NCI-H1105 treated with DMSO at 0.1 percent for 48 hours (cell line): ENCODE measurements at places on chromosomes 4 and X.

DNA sequence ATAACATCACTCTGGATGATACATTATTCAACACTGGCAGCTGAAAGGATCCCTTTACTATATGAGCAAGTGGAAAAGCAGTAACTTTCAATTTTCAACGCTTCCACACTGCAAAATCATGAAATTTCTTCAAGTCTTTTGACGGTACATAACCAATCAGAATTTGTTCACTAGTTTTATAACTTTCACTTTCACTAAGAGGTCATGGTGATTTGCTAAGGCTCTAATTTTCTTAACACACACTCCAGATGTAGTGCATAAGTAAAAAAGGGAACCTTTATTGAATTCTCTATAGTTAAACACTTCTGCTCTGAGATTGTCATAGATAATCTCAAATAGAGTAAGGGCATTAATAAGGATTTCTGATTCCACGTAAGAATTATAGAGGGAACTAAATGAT lies 4.1 kb downstream of the ARMCX2 start:
- DNase-seq: no peak

GRCh38 chr4:3201718-3202702 lies 46.9 kb upstream of the MSANTD1 start:
- no peak for DNase-seq

GRCh38 chr4:78477276-78477675 lies 74.3 kb upstream of the ANXA3 start:
- no peak for DNase-seq

DNA sequence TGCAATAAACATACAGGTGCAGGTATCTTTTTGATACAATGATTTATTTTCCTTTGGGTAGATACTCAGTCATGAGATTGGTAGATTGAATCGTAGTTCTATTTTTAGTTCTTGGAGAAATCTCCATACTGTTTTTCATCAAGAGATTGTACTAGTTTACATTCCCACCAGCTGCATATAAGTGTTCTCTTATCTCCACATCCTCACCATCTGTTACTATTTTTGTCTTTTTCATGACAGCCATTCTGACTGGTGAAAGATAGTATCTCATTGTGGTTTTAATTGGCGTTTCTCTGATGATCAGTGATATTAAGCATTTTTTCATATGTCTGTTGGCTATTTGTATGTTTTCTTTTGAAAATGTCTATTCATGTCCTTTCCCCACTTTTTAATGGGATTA lies 202.2 kb downstream of the RAPGEF2 start:
- DNase-seq: no peak

- DNase-seq: no peak
Measured at GRCh38 chr4:110540581-110540980, 64.6 kb downstream of the ENPEP start.

- no peak for DNase-seq
Measured at GRCh38 chrX:124594017-124594651, 247.8 kb downstream of the SH2D1A start.

GRCh38 chr4:24930151-24930550 lies 17.3 kb upstream of the CCDC149 start:
- DNase-seq: no peak

DNA sequence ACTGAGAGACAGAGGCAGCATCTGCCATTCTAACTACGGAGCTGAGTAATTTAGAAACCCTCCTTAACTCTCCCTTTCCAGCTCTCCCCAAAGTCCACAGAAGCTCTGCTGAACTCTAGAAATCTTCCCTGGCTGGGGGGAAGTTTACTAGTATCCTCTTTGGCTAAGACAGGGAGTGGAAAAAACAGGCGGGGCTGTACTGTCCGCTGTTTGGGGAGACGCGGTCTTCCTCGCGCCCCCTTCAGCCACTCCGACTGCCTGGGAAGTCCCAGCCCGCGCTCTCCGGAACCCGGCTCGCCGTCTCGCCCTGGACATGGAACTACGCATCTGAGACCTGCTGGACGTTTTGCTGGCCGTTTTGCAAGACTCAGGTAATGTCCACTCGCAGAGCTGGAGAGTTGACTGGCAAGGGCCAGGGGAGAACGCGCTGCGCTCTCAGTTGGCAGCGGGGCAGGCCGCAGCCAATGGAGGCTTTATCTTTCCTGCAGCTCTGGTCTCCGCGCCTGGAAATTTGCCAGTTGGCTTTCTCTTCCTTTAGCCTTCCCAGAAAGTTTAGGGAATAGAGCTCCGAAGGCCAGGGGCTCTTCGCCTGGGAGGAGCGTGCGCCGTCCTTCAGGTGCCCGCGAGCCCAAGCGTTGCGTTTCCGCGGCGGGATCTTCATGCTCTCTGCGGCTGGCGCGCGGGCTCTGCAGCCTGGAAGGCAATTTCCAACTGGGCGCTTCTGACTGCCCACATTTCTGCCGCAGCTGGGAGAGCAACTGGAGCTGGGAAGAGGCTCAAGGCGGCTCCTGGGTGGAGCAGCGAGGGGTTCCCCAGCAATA lies 892 bp downstream of the IL1RAPL2 start:
- peak; percentile 46 for DNase-seq

DNA sequence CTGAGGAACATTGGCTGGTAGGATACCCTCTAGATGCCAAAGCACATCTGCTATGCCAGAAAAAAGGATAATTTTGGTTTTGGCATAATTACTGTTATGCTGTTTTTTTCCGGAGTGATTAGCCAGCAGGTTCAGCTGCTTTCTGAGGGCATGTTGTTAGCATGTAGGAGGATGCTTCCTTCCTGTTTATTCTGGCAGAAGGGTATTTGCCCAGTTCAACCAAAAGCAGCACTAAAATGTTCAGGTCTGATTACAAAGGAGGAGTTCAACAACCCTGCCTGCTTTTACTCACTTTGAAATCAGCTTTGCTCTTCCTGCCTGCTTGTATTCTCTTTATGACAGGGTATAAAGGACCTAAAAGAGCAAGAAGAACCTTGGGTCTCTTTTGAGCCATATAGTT lies 21.9 kb downstream of the ERCC6L start:
- DNase-seq: no peak

DNA sequence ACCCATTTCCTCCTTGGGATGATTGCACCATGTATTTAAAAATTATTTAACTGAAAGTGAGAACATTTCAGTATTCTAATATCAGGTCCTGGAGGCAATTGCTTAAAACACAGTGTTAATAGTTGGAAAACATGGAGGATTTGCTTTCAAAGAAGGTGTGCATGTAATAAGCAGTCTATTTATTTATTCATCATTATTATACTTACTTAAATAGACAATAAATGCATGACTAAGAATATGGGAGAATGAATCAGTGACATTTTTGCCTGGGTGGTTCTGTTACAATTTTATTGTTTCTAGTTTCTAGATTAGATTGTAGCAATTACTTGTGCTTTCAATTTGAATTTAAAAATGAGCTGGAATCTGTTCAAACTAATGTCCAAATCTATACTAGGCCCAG lies 145.5 kb downstream of the AREG start:
- DNase-seq: no peak

DNA sequence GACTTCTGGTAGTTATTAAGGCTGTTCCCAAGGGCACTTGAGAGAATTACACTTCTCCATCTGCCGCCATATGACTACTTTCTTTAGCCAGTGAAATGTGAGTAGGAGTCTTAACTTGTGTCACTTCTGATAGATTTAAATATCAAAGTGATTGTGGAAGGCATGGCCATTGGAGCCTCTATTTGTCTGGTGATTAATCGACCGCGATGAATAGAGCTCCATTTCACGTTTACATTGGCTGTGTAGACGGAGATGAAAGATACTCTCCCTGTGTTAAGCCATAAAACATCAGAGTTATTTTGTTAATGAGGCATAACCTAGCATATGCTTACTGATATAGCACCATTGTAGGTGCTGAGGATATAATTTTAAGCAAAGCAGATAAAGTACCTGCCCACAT lies 852.4 kb downstream of the CCSER1 start:
- DNase-seq: no peak

DNA sequence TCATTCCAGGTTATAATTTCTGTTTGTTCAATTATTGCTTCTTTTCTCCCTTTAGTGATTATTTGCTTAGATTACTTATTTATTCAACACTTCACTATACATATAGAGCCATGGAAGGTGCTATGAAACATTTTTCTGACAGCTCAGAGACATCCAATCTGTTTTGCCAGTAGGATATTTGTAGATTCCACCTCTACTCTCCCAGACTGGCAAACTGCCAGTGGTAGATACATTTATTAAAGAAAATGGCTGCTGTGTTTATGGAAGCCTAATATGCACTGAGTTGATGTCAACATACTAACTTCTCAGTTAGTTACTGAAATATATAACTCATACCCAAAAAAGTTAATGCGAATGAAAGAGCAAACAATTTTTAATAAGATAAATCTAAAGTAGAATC lies 348.6 kb downstream of the TRAM1L1 start:
- peak; percentile 37 for DNase-seq

- DNase-seq: no peak
Measured at GRCh38 chrX:25640276-25640675, 497.9 kb upstream of the MAGEB18 start.

DNA sequence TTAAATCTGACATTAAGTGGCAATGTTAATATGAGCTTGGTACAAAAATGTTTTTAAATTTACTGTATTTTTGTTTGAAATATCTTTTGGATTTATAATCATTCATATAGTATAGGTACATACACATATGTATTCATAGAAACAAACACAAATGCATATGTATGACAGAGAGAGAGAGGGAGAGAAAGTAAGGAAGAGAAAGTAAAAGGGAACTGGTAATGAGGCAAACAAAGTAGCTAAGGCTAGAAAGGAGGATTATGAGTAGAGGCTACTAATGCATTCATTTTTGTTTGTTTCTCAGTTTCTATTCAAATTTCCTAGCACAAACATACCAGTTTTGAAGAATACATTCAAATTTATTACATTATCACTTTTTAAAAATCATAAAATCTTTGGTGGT lies 132.4 kb downstream of the GLRA3 start:
- no peak for DNase-seq

DNA sequence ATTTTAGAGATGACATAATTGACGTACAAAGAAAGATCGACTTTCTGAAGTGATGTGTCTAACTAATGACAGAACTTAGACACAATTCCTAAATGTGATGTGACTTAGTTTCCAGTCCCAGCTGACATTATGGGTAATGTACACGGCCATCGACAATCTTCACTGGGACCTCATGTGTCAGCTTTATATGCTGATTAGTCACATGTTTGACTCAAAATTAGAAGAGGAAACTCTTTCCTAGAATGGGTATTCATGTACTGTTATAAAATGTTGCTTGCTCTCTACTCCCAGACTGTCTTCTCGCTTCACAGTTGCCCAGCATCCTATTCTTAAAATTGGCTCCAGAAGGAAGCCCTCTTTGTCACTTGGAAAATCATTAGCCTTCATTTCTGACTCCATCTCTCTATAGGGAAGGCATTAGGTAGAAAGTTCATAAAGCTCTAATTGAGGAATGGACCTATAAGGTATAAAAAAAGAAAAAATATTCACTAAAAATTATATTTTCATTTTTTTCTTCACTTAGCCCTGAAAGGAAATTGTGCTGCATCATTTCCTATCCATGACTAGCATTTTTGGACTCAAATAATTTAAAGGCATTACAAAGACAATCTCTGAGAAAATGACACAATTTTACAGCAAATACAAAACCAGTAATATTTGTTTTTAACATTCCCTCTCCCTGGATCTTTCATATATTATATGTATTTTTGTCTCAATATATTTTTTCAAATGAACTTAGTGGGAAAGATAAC lies 554.6 kb downstream of the INPP4B start:
- DNase-seq: no peak

DNA sequence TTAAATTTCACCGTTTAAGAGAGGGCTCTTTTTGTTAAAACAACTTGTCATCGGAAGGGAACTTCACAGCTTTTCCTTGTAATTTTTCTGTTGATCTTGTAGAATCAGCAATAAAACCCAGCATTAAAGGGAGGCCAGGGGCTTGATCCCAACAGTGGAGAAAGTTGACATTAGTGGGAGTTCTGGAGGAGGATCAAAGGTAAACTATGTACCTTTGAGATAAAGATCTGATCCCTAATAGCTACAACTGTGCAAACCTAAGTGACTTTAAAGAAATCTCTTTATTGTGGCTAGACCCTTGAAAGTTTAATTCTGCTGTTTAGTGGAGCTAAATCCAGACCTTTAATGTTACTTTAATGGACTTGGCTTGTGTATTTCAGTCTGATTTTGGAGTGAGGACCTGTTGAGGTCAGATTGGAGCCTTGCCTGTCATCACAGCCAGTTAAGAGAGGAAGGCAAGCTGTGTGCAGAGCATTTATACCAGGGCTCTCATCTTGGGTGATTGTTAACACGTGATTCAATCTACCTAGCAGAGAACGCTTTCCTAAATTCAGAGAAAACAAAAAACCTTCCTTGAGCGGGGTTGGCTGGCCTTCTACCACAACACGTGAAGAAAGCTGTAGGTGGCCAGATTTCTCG lies 1.7 kb downstream of the DOCK11 start:
- DNase-seq: peak; percentile 3

- no peak for DNase-seq
Measured at GRCh38 chr4:32931475-32931874, 2211.3 kb downstream of the PCDH7 start.

GRCh38 chr4:94813221-94813620 lies 55.5 kb downstream of the BMPR1B start:
- no peak for DNase-seq

GRCh38 chr4:12260453-12260852 lies 831.8 kb upstream of the HS3ST1 start:
- no peak for DNase-seq

- no peak for DNase-seq
Measured at GRCh38 chr4:176193938-176194337, 1.4 kb downstream of the SPATA4 start.

DNA sequence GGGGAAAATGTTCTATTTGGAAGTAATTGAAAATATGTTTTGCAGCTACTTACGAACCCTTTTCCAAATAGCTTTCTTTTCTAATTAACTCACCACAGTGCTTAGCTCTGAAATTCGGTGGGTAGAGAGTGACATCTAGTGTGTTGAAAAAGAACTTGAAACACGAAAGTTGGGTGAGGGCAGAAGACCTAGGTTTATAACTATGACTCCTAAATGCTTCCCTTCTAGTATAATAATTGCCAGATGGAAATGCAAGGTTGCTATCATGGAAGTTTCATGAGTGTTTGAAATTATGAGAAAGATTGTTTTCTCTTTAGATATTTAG lies 77.3 kb upstream of the NOCT start:
- DNase-seq: peak; percentile 65

- peak; percentile 16 for DNase-seq
Measured at GRCh38 chr4:67393699-67394281, 151.5 kb downstream of the CENPC start.

- no peak for DNase-seq
Measured at GRCh38 chrX:153781428-153782047, 697 bp downstream of the SRPK3 start.

- DNase-seq: no peak
Measured at GRCh38 chr4:83370640-83370906, 35.9 kb upstream of the HPSE start.

GRCh38 chrX:12548341-12548740 lies 242.9 kb upstream of the PRPS2 start:
- no peak for DNase-seq

DNA sequence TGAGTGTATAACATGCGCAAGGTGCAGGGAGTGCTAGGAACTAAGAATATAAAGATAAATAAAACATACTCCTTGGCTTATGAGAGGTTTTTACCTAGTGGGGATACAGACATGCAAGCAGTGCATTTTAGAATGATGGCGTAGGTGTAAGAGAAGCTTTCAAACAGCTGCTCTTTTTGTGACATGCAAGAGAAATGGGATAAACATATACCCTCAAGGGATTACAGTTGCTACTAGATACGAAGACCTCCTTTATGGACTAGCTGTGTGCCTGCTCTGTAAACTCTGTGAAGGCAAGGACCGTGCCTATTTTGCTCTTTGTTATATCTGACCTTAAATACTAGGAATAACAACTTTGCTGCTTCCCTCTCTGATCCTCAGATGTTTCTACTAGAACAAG lies 39.0 kb upstream of the SLITRK4 start:
- DNase-seq: no peak

GRCh38 chr4:19158107-19158809 lies 1093.4 kb upstream of the SLIT2 start:
- DNase-seq: no peak
